Stimulated activated CD4-positive, alpha-beta T cell treated with anti-CD3 and anti-CD28 coated beads, Interleukin-4, amount 100 ng/mL, for 4 hours (primary cell): ENCODE measurements at places on chromosomes 4 and X.

- no peak for DNase-seq
These were observed 176.4 kb downstream of the NLGN4X start for GRCh38 chrX:6052111-6052745.

DNA sequence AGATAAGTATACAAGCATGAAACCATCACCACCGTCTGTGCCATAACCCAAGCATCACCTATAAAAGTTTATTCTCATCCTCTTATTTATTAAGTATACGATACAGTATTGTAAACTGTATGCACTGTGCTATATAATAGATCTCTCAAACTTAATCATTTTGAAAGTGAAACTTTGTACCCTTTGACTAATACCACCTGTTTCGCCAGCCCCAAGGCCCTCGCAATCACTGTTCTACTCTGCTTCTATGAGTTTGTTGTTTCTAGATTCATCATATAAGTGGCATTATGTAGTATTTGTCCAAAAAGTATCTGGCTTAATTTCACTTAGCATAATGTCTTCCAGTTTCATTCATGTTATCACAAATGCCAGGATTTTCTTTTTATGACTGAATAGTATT is 72.1 kb upstream of the DOCK11 start:
- no peak for DNase-seq

DNA sequence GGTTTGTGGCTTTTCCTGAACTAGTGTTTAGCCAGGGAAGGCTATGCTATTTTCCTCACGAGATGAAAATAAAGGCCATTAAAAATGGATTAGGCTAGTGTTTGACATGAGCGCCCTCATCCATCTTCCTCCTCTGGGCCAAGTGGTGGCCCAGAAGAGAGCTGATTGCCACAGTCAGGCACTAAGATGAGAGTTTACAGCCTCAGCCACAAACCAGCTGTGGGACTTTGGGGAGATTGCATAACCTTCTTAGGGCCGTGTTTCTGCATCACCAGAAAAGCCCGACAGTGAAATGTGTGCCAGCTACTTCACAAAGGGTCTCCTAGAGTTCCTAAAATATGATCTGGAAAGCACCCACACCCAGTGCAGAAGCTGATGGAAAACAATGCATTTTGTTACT is 42.3 kb upstream of the LNX1 start:
- DNase-seq, result no peak

- DNase-seq, result no peak
These were observed 8.7 kb downstream of the FABP2 start for GRCh38 chr4:119313237-119313636.

GRCh38 chrX:71618303-71618721 is at the start of gene CXCR3:
Gene CXCR3, minus strand, starts transcription at chrX:71618511. Its CDS starts 62 bp downstream, at chrX:71618449.
- peak; percentile 74 for DNase-seq

- DNase-seq, result no peak
These were observed 34.5 kb upstream of the HGFAC start for GRCh38 chr4:3407171-3407771.

DNA sequence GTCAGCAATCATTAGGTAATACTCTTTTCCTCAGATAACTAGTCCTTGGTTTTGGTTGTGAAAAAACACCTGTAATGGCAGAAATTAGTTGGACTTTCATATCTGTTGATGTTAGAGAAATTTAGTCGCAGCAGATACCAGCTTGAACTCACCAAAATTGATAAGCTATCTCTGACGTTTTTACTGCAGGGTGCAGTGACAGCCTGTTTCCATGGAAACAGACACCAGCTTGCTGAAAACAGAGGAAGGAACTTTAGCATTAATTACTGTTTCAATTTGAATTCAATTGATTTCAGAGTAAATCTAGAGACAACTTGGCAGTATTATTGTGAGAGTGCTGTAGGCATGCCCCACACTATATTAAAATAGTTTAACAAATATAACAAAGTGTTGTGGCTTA is 246.5 kb downstream of the PPP1R2C start:
- no peak for DNase-seq

- DNase-seq, result no peak
These were observed 8.6 kb upstream of the CCDC149 start for GRCh38 chr4:24921491-24921890.

GRCh38 chr4:24477919-24478318 is 106.4 kb downstream of the DHX15 start:
- no peak for DNase-seq

DNA sequence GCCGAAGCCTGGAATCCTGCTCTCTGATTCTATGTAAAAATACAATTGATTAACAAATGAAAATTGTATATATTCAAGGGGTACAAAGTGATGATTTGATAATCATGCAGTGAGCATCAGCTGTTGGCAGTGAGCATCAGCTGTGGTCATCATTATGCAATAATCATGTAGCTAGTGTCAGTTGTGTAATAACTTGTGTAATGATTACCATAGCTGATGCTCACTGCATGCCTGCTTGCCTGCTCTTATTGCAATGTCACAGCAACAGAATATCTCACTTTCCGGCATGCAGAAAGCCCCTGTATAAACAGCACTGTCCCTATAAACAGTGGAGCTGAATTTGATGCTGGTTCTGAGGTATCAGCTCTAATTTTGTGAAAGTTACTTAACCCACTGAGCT is 46.8 kb downstream of the SULT1B1 start:
- no peak for DNase-seq

DNA sequence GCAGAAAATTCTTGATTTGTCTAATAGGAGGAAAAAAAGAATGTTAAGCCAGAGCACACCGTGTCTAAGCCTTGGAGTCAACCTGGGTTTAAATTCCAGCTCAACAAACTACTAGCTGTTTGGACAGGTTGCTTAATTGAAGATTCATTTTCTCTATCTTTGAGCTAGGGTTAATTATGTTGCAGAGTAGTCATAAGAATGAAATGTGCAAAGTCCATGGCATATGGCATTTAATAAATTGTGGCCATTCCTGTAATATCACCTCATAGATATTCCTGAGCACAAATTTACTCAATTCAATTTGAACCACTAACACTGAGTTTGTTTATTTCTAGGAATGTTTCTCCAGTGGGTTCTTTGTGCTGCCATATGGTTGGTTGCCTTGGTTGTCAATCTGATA is 4.6 kb downstream of the TMEM144 start:
- no peak for DNase-seq

DNA sequence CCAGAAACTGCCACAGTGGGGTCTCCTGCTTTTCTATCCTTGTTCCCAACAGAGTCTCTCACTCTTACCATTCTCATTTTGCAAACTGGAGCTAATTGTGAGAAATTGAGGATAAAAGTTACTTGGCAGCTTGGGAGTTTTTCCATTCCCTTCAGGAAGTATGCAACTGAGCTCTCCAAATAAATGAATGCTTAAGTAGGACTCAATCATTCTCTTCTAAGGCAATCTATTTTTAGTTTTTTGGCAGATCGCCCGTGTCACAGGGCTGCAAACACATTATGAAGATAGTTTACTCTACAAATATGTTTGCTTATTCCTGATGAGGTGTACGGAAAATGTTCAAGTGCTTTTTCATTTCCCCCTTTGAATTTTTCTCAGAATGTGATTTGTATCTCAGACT is 5.3 kb downstream of the ASB11 start:
- DNase-seq, result no peak

GRCh38 chrX:132017431-132018185 is 5.5 kb upstream of the STK26 start:
- no peak for DNase-seq

DNA sequence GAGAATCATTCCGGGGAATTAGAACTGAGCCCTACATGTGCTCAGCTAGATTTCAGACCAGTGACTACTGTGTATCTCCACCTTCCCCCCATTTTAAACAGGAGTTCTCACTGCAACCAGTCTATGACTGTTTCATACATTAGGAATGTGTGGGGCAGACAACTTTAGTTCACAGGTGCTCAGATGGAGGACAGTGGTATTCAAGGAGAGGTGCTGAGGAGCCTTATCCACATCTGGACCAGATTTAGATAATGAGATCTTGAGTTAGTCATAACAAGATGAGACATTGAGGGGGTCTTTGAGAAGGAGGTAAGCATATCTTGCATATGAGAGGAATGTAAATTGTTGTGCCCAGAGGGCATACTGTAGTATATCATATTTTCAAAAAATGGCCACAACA is 32.8 kb upstream of the RELL1 start:
- no peak for DNase-seq

- no peak for DNase-seq
These were observed 1526.2 kb upstream of the IGFBP7 start for GRCh38 chr4:58636381-58636780.

GRCh38 chr4:163556177-163556576 is 61.7 kb downstream of the TMA16 start:
- DNase-seq, result no peak

DNA sequence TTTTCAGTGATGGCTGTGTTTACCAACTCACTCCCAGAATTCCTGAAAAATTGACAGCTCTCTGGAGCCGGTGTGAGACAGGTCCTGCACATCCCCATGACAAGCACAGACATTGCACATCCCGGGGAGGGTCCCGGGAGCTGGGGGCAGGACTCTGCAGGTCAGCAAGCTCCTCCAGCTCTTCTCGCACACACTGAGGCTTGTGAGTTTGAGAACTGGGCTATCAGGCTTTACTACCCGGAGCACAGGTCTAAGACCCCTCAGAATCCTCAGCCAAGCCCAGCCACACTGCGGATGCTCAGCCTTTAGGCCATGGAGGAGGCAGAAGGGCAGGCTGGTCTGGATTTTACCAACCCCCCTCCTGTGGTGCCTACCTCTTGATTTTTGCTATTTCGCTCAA is 5.6 kb upstream of the CLDN24 start:
- DNase-seq, result no peak

DNA sequence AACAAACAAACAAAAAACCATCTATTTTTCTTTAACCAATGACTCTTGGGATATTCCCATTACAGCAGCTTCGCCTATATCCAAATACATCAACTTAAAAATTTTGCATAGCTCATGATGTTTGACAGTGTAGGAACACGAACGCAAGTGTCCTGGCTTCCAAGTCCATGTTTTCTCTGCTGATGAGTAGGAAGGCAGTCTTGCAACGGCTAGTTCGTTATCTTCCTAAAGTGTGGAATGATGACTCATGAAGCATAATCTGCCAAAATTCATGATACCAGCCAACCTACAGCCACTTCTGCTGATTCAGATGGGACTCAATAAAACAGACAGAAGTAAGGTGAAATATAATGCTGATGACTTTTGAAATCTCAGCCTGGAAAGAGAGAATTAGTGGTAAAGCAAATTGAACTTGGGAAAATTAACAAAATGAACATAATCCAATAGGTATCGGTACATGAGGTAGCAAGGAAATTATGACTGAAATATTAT is 6.4 kb upstream of the SEPTIN11 start:
- DNase-seq, result no peak

- no peak for DNase-seq
These were observed 1.9 kb downstream of the DCAF12L2 start for GRCh38 chrX:126164226-126164625.

DNA sequence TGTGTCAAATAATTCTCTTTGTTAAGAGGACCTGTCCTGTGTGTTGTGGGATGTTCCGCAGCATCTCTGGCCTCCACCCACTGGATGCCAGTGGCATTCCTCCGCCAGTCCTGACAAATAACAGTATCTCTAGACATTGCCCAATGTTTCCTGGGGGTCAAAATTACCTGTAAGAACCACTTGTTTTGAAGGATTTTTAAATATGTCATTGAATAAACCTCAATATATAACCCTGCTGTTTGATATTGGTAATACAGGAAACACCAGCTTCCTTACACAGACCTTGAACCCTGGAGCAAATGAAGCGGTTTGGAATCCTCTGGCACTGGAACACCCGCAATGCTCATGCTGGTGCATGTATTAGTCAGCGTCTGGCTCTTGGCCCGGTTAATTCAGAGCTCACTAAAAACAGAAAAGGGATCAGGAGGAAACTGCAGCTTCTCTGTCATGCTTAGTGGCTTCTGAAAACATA is 101.3 kb downstream of the TBL1X start:
- no peak for DNase-seq

DNA sequence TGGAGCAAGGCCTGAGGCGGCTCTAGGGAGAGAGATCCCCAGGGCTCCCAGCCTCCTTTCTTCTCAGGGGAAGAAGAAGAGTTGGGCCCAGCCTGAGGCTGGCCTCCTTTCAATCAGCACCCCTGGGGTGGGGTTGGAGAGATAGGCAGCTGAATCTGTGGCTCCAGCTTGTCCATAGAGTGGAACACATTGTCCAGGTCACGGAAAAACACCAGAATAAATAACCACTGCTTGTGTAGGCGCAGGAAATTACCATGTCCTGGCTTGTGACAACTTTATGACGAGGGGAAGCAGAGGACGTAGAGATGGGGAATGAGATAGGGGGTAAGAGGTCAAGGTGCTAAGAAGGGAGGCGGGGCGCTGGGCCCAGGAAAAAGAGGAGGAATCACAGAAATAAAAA is 80.8 kb upstream of the EFNB1 start:
- DNase-seq, result no peak

DNA sequence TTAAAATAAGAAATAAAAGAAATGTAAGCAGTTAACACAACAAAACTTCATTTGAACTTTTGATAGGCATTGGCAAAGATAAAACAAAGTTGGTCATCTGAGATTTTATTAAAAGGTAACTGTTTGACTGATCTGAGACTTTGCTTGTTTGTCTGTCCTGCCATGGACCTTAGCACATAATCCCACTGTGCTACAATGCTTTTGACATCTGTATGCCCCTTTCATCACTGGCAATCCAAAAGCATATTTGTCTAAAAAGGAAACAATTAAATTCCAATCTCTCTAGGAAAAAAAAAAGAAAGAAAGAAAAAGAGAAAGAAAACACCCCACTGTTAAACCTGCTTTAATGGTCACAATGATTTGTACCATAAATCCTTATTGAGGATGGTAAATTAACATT is 231.0 kb downstream of the DACH2 start:
- no peak for DNase-seq

DNA sequence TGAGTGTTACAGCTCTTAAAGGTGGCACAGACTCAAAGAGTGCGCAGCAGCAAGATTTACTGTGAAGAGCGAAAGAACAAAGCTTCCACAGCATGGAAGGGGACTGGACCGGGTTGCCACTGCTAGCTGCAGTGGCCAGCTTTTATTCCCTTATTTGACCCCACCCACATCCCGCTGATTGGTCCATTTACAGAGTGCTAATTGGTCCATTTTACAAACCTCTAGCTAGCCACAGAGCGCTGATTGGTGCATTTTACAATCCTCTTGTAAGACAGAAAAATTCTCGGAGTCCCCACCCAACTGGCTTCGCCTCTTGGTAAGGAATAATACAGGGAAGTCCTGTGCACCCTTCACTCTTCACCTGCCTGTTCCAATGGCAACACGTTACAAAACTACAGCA is 1.9 kb upstream of the SHROOM2 start:
- DNase-seq, result no peak

DNA sequence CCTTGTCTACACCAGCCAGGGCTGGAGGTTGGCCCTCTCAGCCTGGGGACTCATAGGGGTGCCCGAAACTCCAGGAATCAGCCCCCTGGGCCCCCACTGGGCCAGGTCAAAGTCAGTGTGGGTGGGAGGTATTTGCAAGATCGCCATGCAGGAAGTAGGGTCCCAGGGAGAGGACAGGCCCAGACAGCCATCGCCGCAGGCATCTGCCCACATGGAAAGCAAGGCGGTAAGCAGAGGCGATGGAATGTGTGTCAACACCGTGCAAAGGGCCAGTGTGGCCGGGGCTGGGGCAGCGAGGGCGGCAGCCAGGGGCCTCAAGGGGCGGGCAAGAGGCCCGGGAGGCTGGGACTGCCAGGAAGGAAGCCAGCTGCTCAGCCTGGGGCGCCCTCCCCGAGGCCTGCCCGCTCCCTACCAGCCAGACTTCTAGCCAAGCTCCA is 19.3 kb upstream of the DUSP9 start:
- no peak for DNase-seq

GRCh38 chr4:135371137-135371536 is 1169.5 kb upstream of the PABPC4L start:
- no peak for DNase-seq
